ENCODE measurements at places on chromosomes 7 and 10.

GRCh38 chr10:50558371-50558770 lies 65.4 kb downstream of the SGMS1 start:
- DNase-seq: no peak

GRCh38 chr10:7986851-7987250 lies 67.6 kb upstream of the GATA3 start:
- DNase-seq: no peak

DNA sequence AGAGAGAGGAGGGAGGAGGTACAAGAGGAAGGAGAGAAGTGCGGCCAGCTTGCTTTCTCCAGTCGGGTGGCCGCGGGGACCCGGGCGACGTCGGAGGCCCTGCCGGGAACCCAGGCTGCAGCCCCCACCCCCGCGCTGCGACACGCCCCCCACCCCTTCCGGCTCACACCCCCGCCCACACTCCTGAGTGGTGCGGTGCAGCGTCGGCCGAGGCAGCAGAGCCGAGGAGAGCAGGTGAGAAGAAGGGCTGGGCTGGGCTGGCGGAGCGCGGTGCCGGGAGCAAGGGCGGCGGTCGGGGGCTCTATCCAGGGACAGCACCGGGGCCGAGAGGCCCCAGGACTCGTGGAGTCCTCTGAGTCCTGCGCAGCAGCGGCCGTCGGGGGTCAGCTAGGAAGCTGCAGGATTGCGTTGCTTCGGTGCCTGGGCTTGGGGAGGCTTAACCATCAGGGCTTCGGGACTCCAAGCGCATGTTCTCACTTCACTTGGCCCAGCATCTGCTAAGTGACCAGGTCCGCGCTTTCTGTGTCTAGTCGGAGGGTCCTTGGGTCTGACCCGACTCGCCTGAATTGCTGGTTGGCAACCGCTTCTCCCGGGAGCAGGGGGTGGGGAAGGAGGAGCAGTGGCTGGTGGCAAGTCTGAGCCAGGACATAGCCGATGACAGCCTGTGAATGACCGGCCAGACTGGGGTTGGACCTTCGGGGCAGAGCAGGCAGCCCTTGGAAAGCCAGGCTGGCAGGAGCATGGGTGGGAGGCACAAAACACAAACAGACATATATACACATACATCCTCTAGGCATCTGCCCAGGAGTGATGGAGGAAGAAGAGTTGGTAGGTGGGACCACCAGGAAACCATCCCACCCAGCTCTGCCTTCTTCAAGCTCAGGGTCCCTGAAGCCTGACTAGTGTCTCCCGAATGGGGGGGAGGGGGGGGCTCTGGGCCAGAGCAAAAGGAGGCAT lies 683 bp downstream of the CHAT start:
- no peak for DNase-seq

- DNase-seq: no peak
Measured at GRCh38 chr10:60883187-60883586, 60.8 kb downstream of the RHOBTB1 start.

DNA sequence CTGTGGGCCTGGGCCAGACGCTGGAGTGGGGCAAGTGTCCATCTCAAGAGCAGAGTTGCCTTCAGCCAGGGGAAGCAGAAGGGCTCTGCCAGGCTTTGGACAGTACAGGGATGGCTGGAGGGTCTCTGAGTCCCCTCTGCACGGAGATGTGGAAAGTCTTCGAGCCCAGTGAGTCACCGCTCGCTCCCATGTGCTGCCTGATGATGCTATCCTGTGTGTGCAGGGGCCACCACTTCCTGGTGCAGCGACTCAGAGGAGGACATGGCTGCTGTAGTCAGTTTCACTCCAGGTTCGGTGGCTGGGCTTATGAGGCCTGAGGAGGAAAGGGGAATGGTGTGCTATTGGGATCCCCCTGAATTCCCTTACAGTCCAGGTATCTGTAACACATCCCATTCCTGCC lies 6.0 kb downstream of the ADCYAP1R1 start:
- DNase-seq: no peak

- peak; percentile 78 for DNase-seq
Measured at GRCh38 chr10:79069325-79070080, 737 bp downstream of the ZMIZ1 start.

DNA sequence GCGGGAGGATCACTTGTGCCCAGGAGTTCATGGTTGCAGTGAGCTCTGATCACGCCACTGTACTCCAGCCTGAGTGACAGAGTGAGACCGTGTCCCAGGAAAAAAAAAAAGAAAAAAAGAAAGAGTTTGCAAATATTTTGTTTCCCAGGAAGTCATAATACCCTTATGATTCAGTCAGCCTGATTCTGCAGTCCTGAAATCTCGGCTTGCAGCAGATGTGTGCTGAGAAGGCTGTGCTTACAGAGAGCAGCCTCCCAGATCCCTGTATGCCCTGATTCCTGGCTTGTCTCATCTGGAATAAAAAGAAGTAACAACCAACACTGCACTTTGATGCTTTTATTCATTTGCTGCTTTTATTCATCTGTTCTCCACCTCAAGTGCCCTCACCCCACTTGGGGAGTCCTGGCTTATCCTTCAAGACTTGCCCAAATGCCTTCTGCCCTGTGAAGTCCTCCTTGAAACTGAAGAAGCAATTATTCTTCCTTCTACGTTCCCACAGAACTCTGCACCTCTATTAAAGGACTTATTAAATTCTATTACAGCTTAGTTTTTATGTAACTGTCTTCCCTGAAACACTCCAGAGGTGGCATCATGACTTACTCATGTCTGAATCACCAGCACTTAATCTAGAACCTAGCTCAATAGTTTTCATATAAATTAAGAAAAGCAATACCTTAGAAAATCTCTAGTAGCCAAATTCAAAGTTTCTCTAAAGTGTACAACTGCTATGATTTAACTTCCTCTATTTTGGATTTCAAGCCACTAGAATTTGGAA lies 27.7 kb upstream of the BPGM start:
- no peak for DNase-seq

GRCh38 chr7:16883918-16884317 lies 2.1 kb upstream of the AGR3 start:
- DNase-seq: no peak

DNA sequence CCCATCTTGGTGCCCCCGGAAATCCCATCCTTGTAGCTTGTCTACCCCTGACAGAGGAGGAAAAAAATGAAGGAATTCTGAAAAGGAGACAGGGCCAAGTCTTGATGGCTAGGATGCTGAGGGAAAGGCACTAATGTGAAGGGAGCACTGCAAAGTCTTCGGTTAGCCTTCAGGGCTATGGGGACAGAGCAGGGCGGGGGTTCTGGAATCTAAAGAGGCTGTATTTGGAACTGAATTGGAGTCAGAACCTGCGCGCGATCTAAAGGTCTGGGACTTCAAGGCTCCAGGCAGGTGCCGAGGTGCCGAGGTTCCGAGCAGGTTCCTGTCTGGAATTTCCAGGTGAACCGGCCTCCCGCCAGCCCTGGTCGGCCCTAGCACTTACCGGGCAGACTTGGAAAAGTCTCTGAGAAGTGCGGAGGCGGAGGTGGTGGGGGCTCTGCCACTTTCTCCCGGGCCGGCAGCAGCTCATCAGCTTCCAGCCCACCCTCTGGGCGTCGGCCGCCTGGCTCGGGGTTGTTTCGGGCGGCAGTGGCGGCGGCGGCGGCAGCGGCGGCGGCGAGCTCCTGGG lies 781 bp downstream of the GBX1 start:
- no peak for DNase-seq

DNA sequence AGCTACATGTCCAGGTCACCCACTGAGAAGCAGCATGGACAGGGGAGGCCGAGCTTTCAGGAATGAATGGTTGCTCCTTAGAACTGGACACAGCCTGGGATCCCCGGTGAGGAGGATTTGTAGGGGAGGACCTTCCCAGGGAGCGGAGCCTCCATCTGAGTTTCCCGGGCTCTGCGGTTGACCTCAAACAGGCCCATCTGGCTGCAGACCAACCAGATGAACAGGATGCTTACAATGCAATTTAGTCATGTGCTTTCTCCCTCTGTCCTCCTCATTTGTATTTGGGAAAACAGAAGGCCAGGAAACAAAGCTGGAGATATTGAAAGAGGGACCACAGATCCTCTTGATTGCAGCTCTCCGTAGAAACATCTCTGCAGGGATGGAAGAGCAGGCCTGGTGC lies 104.8 kb downstream of the EMX2 start:
- no peak for DNase-seq

DNA sequence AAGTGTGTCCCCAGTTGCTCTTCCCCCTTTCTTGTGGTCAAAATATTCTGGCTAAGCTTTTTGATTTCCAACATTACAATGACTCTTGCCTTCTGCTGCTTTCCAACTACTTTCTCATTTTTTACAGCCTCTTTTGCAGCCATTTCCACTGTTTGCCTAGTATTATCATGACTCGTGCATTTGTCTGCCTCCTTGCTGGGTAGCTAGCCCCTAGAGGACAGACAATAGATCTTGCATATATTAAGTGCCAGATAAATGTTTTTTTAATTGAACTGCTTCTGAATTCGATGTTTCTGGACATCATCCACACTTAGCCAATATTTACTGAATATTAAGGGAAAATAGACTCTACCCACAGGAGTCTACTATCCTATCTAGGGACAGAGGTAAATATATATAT lies 124.5 kb downstream of the POU6F2 start:
- DNase-seq: no peak

DNA sequence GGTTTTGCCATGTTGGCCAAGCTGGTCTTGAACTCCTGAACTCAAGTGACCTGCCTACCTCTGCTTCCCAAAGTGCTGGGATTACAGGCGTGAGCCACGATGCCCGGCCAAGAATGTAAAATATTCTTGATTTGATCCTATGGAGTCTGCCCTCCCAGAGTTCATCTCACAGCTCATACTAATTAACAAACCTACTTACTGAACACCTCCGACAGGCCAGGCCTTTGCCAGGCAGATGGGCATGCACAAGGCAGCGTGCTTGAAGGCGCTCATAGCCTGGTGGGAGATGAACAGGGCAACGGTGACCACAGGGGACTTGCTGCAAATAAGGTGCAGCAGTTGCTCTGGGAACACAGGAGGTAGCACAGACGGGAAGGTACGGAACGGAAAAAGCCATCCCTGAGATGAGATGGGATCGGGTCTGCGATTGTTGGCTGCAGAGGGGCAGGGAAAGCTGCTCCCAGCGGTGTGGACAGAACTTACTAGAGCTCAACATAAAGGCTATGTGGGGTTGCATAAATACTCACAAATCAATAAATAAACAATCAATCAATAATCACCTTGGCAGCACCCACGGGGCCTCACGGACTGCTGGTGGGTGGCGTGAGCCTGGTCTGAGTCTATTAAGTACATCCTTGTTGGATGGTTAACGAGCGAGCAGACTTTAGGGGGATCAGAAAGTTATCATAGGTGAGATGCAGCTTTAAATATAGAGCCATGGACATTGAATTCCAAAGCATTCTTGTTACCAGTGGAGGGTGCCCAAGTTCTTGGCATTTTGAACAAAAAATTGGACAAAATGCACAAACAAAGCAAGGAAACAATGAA lies 4.7 kb downstream of the ACBD7 start:
- no peak for DNase-seq

GRCh38 chr10:104103956-104104355 lies 18.0 kb upstream of the SFR1 start:
- no peak for DNase-seq

GRCh38 chr10:51920672-51921071 lies 221.3 kb upstream of the CSTF2T start:
- DNase-seq: no peak

Measured in left ventricle myocardium superior (tissue), 1 donor.